Activated T-helper 2 cell treated with anti-CD3 and anti-CD28 coated beads, Interferon-gamma antibody, Interleukin-2, Interleukin-4, amounts not matched to agents 10 μg/mL and 5 μg/mL and 100 μg/mL, durations not matched to agents 14 hours and 24 hours and 36 hours (primary cell): ENCODE measurements at places on chromosomes 1 and 21.

- peaks cover 2% of the 10 kb centered on the region for H3K4me1 ChIP-seq
- H3K27me3 ChIP-seq = peaks cover 12% of the 10 kb centered on the region
- no peak overlapping the region for H3K4me3 ChIP-seq
- DNase-seq = no peak
Measured at GRCh38 chr1:980137-980571, 1.7 kb downstream of the PERM1 start.

DNA sequence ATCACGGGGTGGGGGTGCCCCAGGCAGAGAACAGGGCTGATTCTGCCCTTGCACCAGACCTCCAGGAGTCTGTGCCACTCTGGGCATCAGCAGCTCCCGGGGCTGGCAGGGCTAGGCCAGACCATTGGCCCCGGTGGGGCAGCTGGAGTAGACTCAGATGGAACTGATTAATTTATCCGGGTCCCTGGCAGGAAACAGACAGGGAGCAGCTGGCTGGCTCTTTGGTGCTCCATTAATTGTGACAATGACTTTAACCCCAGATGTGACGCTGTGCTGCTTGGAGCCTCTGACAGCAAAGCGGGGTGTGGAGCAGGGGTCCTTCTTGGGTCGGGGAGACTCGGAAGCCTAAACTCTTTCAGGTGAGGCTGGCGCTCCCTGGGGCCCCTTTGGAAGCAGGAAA lies 9.5 kb downstream of the EPHA8 start:
- H3K27ac ChIP-seq = no peak overlapping the region
- H3K4me1 ChIP-seq = no peaks in the 10 kb centered on the region
- H3K36me3 ChIP-seq = no peaks in the 10 kb centered on the region
- peaks cover 2% of the 10 kb centered on the region for H3K27me3 ChIP-seq
- H3K4me3 ChIP-seq = no peak overlapping the region

GRCh38 chr1:154479764-154480421 lies 22.1 kb upstream of the TDRD10 start:
- DNase-seq = peak; percentile 56
- H3K36me3 ChIP-seq = no peaks in the 10 kb centered on the region
- H3K27ac ChIP-seq = no peak overlapping the region
- no peak overlapping the region for H3K4me3 ChIP-seq

DNA sequence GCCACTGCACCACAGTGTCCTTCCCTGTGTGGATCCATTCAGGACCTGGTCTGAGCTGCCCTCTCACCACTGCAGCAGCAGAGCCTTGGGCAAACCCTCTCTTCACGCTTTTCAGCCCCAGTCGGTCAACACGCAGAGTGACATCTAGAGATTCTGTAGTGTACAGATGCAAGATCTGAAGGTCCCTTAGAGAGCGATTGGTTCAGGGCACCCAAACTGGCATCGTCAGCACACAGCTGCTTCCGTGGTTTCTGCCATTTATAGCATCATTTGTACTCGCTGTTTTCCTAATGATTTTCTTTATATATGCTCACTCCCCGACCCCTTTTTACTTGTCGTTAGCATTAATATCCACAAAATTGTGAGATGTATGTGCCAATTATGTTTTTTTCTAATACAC lies 1.5 kb upstream of the ASCL5 start:
- H3K36me3 ChIP-seq = no peaks in the 10 kb centered on the region
- peaks cover 5% of the 10 kb centered on the region for H3K27me3 ChIP-seq
- no peaks in the 10 kb centered on the region for H3K4me1 ChIP-seq
- no peak overlapping the region for H3K4me3 ChIP-seq
- no peak overlapping the region for H3K27ac ChIP-seq

- H3K36me3 ChIP-seq = peaks cover 6% of the 10 kb centered on the region
- no peak for DNase-seq
- H3K4me3 ChIP-seq = no peak overlapping the region
- no peak overlapping the region for H3K27ac ChIP-seq
- no peaks in the 10 kb centered on the region for H3K27me3 ChIP-seq
Measured at GRCh38 chr1:233114860-233115259, 164.4 kb downstream of the NTPCR start.

GRCh38 chr1:3564921-3565831 lies 46.1 kb downstream of the MEGF6 start:
- DNase-seq = no peak
- H3K27ac ChIP-seq = no peak overlapping the region
- no peak overlapping the region for H3K4me3 ChIP-seq
- H3K4me1 ChIP-seq = no peaks in the 10 kb centered on the region

GRCh38 chr1:54791880-54792522 lies 9.1 kb downstream of the TTC22 start:
- H3K4me1 ChIP-seq = no peaks in the 10 kb centered on the region
- H3K36me3 ChIP-seq = no peaks in the 10 kb centered on the region

- DNase-seq = no peak
- H3K27ac ChIP-seq = no peak overlapping the region
- H3K4me3 ChIP-seq = peak overlapping the region; percentile 69
- peaks cover 45% of the 10 kb centered on the region for H3K4me1 ChIP-seq
- peaks cover 16% of the 10 kb centered on the region for H3K27me3 ChIP-seq
Measured at GRCh38 chr1:40317394-40318074, 448 bp upstream of the COL9A2 start.

- DNase-seq = no peak
- peaks cover 52% of the 10 kb centered on the region for H3K36me3 ChIP-seq
- peaks cover 59% of the 10 kb centered on the region for H3K4me1 ChIP-seq
- H3K4me3 ChIP-seq = no peak overlapping the region
Measured at GRCh38 chr1:8537991-8538390, 220.1 kb downstream of the SLC45A1 start.

- no peaks in the 10 kb centered on the region for H3K27me3 ChIP-seq
- peaks cover 22% of the 10 kb centered on the region for H3K4me1 ChIP-seq
- H3K36me3 ChIP-seq = no peaks in the 10 kb centered on the region
- H3K4me3 ChIP-seq = peak overlapping the region; percentile 11
- DNase-seq = no peak
Measured at GRCh38 chr1:149936992-149937705, 470 bp upstream of the MTMR11 start.

GRCh38 chr21:26469789-26470188 lies 103.3 kb downstream of the CYYR1 start:
- no peak for DNase-seq
- H3K4me3 ChIP-seq = no peak overlapping the region
- peak overlapping the region; percentile 14 for H3K27ac ChIP-seq

DNA sequence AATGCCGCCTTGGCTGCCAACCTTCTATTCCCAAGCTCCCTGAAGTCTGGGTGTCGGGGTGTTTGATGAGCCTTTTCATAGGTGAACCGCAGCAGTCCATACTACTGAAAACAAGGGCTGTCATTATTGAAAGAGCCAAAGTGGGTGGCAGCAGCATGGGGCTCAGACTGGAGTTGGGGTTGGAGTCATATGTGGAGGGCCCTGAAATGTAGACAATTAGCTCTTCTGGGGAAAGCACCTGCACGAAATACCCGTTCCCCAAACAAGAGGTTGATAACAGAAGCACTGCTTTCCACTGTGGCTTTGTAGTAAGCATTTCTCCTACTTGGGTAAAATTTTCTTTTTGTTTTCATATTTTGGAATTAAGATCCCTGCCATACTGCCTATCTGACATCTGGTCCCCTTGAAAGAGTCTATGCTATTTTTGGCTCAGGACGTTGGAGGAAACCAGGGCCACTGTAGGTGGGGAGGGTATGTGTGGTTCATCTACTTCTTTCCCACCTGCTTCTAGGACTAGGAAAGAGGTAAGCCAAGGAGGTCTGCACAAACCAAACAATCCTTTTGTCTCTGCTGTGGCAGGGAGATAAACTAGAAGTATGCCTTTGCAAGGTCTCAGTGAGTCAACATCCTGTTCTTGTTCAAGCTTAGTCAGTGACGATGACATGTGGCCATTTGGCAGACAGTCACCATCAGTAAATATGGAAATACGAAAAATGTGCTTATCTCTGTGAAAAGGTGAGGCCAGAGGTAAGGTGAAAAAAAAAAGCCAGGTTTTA lies 197.0 kb upstream of the UBE2U start:
- H3K4me1 ChIP-seq = peaks cover 7% of the 10 kb centered on the region
- no peaks in the 10 kb centered on the region for H3K27me3 ChIP-seq
- no peak overlapping the region for H3K4me3 ChIP-seq
- H3K36me3 ChIP-seq = no peaks in the 10 kb centered on the region
- H3K27ac ChIP-seq = peak overlapping the region; percentile 56
- no peak for DNase-seq

DNA sequence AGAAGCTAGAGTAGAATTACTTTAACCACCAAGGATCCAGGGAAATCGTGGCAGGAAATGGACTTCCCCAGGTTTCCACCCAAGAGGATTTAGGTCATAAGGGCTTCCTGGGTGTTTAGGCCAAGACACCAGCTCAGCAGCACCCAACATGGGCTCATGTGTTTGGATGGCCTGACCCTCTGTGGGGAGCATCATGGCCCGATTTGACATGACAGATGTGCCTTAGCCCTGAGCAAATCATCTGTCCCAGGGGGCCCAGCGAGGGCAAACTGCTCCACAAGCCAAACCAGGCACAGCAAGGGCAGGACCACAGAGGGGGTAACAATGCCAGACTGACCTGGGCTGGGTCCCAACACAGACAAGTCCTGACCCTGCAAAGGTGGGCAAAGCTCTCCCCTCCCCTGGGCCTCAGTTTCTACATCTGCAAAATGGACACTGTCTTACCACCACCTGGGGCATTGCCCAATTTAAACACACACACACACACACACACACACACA lies 232.8 kb downstream of the MATN1 start:
- DNase-seq = no peak
- H3K4me1 ChIP-seq = no peaks in the 10 kb centered on the region
- no peaks in the 10 kb centered on the region for H3K27me3 ChIP-seq

GRCh38 chr1:54826226-54826816 lies 25.2 kb upstream of the TTC22 start:
- no peaks in the 10 kb centered on the region for H3K4me1 ChIP-seq
- no peaks in the 10 kb centered on the region for H3K36me3 ChIP-seq
- DNase-seq = no peak

DNA sequence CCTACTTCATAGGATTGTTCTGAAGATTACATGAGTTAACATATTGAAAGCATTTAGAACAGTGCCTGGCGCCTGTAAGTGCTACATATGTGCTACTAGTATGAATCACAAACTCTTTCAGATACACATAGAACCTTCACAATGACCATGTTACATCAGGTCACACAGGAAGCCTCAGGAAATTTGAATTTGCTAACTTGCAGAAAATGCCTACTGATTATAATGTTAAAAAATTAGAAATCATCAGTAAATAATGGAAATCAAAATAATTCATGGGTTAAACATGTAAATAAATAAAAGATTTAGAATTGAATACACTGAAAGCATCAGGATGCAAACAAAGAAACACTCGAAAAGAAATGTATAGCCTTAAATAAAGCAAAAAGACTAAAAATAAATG lies 94.9 kb downstream of the SPAG17 start:
- H3K27ac ChIP-seq = no peak overlapping the region
- no peaks in the 10 kb centered on the region for H3K4me1 ChIP-seq
- no peaks in the 10 kb centered on the region for H3K36me3 ChIP-seq
- DNase-seq = no peak
- H3K27me3 ChIP-seq = peaks cover 4% of the 10 kb centered on the region

- no peak overlapping the region for H3K4me3 ChIP-seq
- no peaks in the 10 kb centered on the region for H3K4me1 ChIP-seq
- DNase-seq = no peak
- peak overlapping the region; percentile 38 for H3K27ac ChIP-seq
- H3K27me3 ChIP-seq = no peaks in the 10 kb centered on the region
Measured at GRCh38 chr1:151294742-151295462, 12.8 kb downstream of the ZNF687 start.

DNA sequence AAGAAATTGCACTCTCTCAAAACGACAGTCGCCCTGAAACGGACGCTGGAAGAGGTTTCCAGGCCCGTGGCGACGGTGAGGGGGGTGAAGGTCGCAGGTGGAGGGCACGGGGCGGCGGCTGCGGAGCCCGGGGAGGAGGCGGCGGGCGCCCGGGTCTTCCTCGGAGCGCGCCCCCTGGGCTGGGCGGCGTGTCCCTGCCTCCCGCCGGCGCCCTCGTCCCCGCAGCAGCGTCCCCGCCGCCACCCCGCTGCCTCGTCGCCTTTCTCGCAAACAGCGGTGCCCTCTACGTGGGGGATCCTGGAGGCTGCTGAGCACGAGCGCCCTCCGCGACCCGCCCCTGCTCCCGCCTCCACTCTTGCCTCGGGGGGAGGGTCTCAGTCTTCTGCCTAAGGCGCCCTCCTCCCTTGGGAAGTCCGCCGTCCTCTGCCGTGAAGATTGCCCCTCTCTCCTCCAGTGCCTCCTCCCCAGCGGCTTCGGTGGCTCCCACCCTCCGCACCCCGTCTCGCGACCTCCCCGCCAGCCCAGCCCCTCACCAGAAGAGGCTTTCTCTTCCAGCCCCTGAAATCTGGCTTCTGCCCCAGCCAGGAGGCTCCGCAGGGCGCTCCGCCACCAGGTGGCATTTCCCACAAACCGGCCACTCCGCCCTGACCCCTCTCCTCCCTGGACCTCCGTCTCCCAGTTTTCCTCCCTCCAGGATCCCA lies 227.4 kb downstream of the SDCCAG8 start:
- no peaks in the 10 kb centered on the region for H3K36me3 ChIP-seq
- no peak overlapping the region for H3K27ac ChIP-seq
- H3K4me1 ChIP-seq = peaks cover 14% of the 10 kb centered on the region
- no peaks in the 10 kb centered on the region for H3K27me3 ChIP-seq
- no peak for DNase-seq

- H3K4me1 ChIP-seq = no peaks in the 10 kb centered on the region
- no peak overlapping the region for H3K4me3 ChIP-seq
- no peak overlapping the region for H3K27ac ChIP-seq
- no peak for DNase-seq
Measured at GRCh38 chr1:60052601-60053000, 21.0 kb downstream of the C1orf87 start.

- peaks cover 7% of the 10 kb centered on the region for H3K27me3 ChIP-seq
- no peak overlapping the region for H3K4me3 ChIP-seq
- no peaks in the 10 kb centered on the region for H3K4me1 ChIP-seq
- DNase-seq = no peak
Measured at GRCh38 chr1:214123061-214123784, 135.4 kb downstream of the PROX1 start.

GRCh38 chr1:59007820-59008598 lies 224.2 kb upstream of the JUN start:
- no peak overlapping the region for H3K4me3 ChIP-seq
- H3K36me3 ChIP-seq = no peaks in the 10 kb centered on the region
- H3K4me1 ChIP-seq = peaks cover 55% of the 10 kb centered on the region
- H3K27me3 ChIP-seq = no peaks in the 10 kb centered on the region
- no peak for DNase-seq

- DNase-seq = no peak
- peaks cover 9% of the 10 kb centered on the region for H3K4me1 ChIP-seq
- peaks cover 10% of the 10 kb centered on the region for H3K27me3 ChIP-seq
- H3K36me3 ChIP-seq = no peaks in the 10 kb centered on the region
- no peak overlapping the region for H3K4me3 ChIP-seq
Measured at GRCh38 chr1:229065613-229066012, 205.3 kb upstream of the RAB4A start.

GRCh38 chr21:38436341-38436740 lies 61.9 kb downstream of the ERG start:
- H3K4me1 ChIP-seq = no peaks in the 10 kb centered on the region
- DNase-seq = no peak
- no peak overlapping the region for H3K27ac ChIP-seq
- peaks cover 2% of the 10 kb centered on the region for H3K27me3 ChIP-seq

GRCh38 chr1:32893198-32894018 lies 7.1 kb downstream of the HPCA start:
- peak overlapping the region; percentile 53 for H3K4me3 ChIP-seq
- no peaks in the 10 kb centered on the region for H3K36me3 ChIP-seq
- no peak overlapping the region for H3K27ac ChIP-seq
- peaks cover 48% of the 10 kb centered on the region for H3K27me3 ChIP-seq
- peaks cover 3% of the 10 kb centered on the region for H3K4me1 ChIP-seq
